ENCODE measurements at places on chromosomes 7 and 10. TPM values are rescaled to one million over a fixed set of nuclear protein-coding genes. Genes with fewer than 3 reads are reported as not detected.
A peak's percentile ranks its signal among the peaks of the same experiment; 100 is the strongest.

- peak; percentile 79 for DNase-seq
Measured at GRCh38 chr10:44261296-44261695, 123.6 kb downstream of the CXCL12 start.

DNA sequence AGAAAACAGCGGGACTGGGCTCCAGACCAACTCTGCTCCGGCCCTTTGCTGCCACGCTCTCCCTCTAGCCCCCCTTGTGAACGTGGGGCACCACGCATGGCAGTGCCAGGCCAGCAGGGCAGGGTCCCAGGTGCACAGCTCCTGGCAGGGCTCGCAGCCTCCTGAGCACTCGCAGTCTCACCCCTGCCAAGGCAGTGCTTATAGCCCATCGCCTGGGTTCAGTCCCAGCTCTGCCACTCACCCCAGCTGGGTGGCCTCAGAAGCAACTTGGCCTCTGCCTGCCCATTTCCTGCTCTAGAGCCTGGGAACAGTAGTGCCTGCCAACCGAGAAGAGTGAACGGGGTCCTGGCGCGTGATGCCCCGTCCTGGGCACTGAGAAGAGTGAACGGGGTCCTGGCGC lies 36.3 kb downstream of the CFAP46 start:
- DNase-seq = peak; percentile 7

DNA sequence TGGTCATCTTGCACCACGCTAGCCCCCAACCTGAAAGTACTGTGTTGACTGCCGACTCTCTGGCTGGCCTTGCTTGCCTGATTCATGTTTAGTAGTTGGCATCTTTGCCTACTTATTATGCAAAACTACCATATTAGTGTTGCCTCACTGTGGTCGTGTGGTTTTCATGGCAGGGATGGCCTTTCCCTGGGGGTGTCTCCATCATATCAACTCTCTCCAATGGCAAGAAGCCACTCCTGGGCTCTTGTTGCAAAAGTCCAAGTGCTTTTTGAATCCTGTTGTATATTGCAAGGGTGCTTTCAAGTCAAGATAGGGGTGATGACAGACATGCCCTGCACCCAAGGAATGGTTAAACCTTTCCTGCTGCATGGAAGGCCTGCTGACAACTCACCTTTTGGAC lies 39.4 kb downstream of the ABLIM1 start:
- DNase-seq = no peak

- no peak for DNase-seq
Measured at GRCh38 chr10:16565604-16566003, 43.9 kb upstream of the C1QL3 start.

- DNase-seq = peak; percentile 92
Measured at GRCh38 chr10:72334825-72335393, 19.8 kb downstream of the DNAJB12 start.

DNA sequence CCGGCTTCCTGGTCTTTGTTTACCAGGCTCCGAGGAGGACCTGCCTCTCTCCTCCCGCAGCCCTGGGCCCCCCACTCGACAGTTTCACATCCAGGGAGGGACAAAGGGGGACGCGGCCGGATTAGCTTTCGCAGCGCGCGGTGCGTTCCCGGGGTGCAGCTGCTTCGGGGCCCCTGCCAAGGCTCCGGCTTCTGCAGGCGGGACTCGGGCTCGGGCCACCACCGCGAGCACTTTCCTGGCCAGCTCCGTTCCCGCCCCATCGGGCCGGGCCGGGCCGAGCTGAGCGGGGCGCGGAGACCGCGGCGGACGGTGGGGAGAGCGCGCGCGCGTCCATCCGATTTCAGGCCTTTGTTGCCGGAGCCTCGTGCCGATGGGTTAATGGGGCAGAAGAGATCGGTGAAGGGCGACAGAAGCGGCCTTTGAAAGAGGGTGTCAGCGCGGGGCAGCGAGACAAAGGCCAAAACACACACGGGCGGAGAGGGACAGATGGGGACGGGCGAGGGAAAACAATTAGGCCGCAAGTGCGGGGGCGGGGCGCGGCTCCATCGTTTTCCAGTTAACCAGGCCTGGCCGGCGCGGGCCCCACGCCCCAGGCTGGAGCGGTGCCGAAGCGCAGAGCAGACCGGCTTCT lies 8.5 kb upstream of the UNCX start:
- no peak for DNase-seq

DNA sequence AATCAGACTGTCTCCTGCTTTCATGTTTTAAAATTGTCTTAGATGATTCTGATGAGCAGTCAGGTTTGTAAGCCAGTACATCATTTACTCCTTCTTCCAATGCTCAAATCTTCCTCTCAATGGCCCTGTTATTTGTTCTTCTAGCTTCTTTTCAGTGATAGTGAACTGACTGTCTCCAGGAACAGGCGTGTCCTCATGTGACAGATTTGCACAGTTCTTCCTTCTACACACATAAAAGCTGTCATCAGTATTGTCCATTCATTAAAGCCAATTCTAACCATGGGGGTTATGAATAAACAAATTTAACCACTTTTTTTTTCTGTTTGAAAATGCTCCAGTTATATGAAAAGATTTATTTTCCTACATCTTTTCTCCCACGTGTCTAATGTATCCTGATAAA lies 308.7 kb upstream of the SORCS1 start:
- DNase-seq = no peak

DNA sequence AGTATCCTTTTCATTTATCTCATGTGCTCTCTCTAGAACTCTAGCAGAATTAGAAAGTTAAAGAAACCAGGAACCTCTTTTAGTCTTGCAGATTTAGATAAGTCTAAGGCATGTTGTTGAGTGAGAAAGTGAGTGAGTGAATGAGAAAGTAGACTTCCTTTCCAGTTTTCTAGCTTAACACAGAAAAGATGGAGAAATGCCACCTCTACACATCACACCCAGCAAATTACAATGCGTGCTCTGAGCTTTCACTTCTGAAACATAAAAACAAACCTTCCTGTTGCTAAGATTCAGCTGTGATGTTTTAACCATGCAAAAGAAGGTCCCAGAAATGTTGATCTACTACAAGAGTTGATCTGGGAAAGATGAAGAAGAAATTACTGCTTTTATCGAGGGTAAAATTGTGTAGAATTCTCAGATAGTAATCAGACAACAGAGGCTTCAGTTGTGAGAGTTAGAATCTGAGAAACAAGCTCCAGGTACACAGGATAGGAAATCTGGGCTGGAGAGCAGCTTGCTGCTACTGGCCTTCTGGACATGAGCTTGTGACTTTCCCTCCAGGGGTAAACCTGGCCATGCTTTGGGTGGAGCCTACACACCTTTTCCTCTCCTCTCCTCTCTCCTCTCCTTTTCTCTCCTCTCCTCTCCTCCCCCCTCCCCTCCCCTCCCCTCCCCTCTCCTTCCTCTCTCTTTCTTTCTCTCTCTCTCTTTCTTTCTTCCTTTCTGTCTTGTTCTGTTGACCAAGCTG lies 4.6 kb downstream of the CYP3A5 start:
- no peak for DNase-seq

- DNase-seq = no peak
Measured at GRCh38 chr10:124612611-124613498, 131.3 kb downstream of the FAM53B start.

Gene SPOCK2
- total RNA-seq = 9.6 TPM

- DNase-seq = no peak
Measured at GRCh38 chr10:98748298-98748697, 301.6 kb upstream of the HPS1 start.

Data from Right ventricle myocardium superior (tissue), 1 donor.